Right renal pelvis (tissue), 4 donors: ENCODE measurements at places on chromosomes 5 and 9.

DNA sequence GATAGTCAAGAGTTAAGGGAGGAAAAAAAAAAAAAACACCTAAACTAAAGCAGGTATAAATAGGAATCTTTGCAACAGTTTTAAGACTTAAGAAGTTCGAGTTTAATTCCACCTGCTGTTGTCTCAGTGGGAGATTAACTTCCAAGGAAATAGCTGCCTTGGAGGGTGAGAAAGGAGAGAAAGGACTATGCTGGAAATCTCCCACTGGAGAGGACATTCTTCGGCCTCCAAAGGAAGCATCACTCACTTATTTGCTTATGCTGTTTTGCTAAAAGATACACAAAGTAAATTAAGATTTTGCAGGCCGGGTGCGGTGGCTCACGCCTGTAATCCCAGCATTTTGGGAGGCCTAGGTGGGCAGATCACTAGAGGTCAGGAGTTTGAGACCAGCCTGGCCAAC is 317.9 kb upstream of the MPDZ start:
- no peak for DNase-seq

DNA sequence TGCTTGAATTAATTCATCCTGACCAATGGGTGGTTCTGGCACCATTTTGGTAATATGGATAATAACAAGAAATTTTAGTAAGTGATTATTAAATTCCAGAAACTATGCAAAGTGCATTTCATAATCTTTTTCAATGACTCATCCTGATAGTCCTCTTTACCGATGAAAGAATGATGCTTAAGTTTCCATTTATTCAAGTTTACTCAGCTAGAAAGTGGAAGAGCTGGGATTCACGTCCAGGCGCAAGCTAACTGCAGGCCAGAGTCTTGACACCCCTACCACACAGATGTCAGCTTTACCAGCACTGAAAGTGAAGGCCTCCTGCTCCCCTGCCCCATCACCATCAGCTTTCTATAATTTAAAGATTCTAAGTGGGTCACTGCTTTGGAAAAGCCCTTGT is 493.5 kb upstream of the WWC1 start:
- no peak for DNase-seq

DNA sequence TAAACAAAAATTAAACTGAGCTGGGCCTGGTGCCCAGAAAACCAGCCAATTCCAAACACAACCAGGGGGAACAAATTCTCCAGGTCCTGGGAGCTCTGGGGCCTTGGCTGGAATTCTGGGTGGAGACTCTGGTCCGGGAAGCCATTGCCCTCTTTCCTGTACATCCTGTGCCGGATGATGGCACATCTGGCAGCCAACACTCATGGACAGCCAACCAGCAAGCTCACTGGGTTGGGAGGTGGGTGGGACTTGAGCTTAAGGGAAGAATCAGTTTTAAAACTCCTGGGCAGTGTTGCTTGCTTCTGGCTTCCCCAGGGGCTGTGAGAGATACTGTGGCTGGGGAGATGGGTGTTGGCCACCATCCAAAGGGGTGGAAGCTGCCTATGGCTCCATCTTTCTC is 56.1 kb downstream of the PCDH1 start:
- no peak for DNase-seq

DNA sequence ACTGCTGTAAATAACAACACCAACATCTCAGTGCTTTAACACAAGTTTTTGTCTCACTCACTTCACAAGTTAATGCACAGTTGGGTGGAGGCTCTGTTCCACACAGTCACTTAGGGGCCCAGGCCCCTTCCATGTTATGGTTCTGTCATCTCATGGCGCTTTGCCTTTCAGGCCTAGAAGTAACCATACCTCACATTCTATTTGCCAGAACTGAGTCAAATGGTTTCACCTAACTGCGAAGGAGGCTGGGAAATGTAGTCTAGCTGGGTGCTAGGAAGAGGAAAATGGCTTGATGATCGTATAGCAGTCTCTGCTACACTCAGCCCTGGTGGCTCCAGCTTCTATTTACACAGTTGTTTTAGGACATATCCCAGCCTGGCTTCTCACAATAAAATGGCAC is 23.1 kb upstream of the MVB12B start:
- DNase-seq: no peak

GRCh38 chr9:105218673-105219072 is 25.8 kb upstream of the SLC44A1 start:
- no peak for DNase-seq

DNA sequence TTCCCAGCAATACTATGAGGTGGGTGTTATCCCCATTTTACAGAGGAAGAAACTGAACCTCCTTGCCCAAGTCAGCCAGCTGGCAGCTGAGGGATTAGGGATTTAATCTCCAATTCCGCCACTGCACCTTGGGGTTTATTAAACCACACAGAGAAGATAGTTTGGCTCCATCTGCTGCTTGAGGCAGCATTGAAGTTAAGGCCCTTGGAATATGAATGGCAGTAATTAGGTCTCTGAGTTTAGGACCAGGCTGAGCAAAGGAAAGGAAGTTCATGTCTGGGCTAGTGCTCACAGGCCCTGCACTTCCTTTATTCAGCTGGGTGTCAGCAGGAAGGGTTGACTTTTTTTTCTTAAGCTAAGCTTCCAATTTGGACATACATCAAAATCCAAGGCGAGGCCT is 86.9 kb upstream of the GDNF start:
- no peak for DNase-seq

DNA sequence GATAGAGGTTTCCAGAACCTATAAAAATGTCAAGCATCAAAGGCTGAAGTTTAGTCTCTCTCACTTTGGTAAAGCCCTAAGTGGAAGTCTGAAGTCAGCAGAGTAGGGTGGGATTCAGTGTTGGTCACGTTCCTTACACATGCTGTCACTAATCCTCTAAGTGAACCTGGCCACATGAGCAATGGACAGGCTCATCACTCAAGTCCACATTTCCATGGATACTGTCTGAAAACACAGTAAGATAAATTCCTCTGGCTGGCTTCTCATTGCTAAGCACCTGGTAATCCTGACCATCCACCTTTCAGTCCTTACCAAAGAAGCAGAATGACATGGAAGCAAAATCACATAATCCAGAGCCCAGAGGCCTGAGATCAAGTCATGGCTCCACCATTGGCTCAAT is 43.8 kb downstream of the GNA14 start:
- no peak for DNase-seq
